ENCODE measurements at places on chromosomes 11 and 22.

DNA sequence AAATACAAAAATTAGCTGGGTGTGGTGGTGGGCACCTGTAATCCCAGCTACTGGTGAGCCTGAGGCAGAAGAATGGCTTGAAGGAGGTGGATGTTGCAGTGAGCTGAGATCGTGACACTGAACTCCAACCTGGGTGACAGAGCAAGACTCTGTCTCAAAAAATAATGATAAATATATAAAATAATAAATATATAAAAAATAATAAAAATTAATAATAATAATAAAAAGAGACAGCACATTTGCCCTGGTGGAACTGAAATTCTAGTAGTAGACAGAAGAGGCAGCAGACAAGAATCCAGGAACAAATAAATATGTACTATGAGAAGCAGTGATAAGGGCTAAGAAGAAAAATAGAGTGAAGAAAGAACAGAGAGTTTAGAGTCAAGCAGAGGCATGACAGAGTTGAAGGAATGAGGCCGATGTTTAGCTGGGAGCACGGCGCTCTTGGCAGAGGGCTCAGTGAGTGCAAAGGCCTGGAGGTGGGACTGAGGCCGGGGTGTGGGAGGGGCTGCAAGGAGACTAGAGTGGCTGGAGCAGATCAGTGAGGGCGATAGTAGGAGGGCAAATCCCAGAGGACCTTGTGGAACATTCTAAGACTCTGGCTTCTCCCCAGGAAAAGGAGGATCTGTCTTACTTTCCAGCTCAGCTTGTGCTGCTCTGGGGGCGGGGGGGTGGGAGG is 410.3 kb downstream of the MN1 start:
- DNase-seq, result no peak

DNA sequence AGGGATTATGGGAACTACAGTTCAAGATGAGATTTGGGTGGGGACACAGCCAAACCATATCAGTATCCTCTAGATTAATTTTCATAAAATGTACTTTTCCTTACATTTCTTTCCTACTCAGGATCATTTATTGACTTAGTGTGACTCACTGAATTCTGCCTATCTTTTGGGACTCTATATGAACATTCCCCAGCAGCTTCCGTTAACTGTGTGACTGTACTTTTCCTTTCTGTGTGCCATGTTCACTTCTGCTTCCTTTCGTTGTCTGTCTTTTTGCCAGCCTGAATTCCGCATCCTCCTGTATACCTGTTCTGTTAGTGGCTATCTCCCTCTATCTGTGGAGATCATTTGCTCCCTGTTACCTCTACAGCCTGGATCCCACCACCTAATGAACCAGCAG is 48.8 kb downstream of the SPECC1L start:
- no peak for DNase-seq

DNA sequence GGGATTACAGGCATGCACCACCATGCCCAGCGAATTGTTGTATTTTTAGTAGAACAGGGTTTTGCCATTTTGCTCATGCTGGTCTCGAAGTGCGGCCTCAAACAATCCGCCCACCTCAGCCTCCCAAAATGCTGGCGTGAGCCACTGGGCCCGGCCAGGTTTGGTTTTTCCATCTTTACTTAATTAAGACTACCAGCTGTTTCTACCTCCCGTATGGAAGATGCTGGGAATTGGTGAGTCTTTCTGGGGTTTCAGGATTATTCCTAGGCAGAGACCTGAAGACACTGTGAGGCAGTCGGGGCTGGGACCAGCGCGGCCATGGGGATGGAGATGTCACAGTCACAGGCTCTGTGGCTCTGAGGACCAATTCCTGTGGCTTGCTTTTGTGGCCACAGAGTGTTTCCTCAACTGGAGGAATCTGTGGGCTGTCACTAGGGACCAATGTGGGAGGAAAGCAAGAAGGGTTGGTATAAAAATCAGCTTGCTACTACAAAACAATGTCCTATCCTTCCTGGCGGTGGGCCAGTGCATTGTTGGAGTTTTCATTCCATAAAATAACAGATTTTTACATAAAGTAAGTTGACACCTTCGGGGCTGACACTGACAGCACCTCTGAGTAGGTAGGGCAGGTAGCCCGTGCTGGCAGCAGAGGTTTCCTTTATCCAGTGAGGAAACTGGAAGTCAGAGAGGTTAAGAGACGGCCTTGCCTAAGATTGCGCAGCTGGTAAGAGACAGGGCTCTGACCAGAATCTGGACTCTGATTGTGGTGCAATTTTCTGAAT is 8.4 kb upstream of the FTH1 start:
- DNase-seq, result no peak

GRCh38 chr11:74443071-74443864 is 24.1 kb downstream of the KCNE3 start:
- DNase-seq, result no peak

GRCh38 chr11:69287968-69288882 is 5.7 kb upstream of the MYEOV start:
- no peak for DNase-seq

GRCh38 chr11:60854847-60855725 is 664 bp downstream of the PTGDR2 start:
- no peak for DNase-seq

- DNase-seq, result no peak
Measured at GRCh38 chr11:26344647-26345046, 12.7 kb downstream of the ANO3 start.

All from esophagus muscularis mucosa (tissue), 4 donors.